HT1080 (cell line): ENCODE measurements at places on chromosomes 11 and 22. TPM values are rescaled to one million over a fixed set of nuclear protein-coding genes. Genes with fewer than 3 reads are reported as not detected.

DNA sequence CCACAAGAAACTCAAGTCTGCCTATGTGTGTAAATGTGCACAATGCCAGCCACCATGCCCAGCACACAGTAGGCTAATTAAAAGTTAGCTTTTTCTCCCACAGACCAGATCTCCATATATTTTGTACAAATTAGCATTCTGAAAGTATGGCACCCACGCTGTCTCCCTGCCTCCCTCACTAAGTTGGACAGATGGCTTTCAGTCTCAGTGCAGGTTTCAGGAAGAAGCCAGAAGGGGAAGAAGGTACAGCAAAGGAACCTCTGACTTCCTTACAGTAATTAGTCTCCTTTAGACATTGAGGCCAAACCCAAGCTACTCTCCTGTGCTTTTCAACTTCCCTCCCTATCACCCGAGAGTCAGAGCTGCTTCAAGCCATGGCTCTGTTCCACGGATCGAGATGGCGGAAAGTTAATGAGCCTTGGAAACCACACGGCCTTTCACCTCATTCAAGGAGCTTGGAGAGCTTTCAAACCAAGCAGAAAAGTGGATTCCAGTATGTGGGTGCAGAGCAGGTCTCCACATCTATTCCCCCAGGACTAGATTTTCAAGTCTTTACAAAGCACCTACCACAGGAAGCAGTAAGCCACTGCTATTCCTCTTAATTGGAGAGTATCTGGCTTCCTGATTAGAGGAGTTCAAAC is 221.1 kb upstream of the NARS2 start:
- no peak for DNase-seq

GRCh38 chr11:83970061-83970671 is 684.0 kb upstream of the CCDC90B start:
- no peak for DNase-seq

NPAS4 gene
- total RNA-seq: not detected in 2 replicates

DNA sequence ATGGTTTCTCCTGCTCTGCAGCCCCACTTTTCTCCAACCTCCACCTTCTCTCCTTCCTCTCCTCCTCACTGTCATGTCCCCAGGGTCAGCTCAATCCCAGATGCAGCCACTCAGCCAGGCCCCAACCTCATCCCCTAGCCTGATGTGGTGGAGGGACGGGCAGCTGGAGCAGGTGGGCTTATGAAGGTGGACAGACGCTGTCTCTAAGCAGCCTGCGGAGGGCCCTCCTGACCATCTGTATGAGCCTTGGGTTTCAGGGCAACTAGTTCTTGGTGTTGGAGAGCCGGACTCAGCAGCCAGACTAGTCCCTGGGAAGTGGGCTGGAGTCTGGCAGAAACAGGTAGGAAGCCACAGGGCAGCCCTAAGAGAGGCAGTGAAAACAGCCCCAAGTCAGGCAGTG is 18.1 kb downstream of the CRYBB2 start:
- DNase-seq: no peak

- peak; percentile 74 for DNase-seq
Measured at GRCh38 chr22:39954584-39955055, 5.6 kb upstream of the TMA7B start.
